ENCODE measurements at places on chromosomes 2 and 18. TPM values are rescaled to one million over a fixed set of nuclear protein-coding genes. Genes with fewer than 3 reads are reported as not detected.

LONRF2 gene
- total RNA-seq: under 0.01 TPM

ZAP70 gene
- total RNA-seq: not detected

LAMA1 gene
- total RNA-seq: 24.9 TPM

POLE4 gene
- 26.3 TPM for total RNA-seq

SCN3A gene
- total RNA-seq: 0.33 TPM

RALBP1 gene
- total RNA-seq: 72.3 TPM

CHST10 gene
- total RNA-seq: 7.4 TPM

CCDC142 gene
- total RNA-seq: 21.3 TPM

CNGA3 gene
- total RNA-seq: under 0.01 TPM

APOB gene
- under 0.01 TPM for total RNA-seq

ATG16L1 gene
- 27.2 TPM for total RNA-seq
